ENCODE measurements at places on chromosomes 6 and 20.
A peak's percentile ranks its signal among the peaks of the same experiment; 100 is the strongest.

- ATAC-seq, result no peak
Observed at GRCh38 chr20:6697228-6697972, 70.1 kb upstream of the BMP2 start.

- no peak for ATAC-seq
Observed at GRCh38 chr6:36884610-36885009, 1.1 kb upstream of the C6orf89 start.

DNA sequence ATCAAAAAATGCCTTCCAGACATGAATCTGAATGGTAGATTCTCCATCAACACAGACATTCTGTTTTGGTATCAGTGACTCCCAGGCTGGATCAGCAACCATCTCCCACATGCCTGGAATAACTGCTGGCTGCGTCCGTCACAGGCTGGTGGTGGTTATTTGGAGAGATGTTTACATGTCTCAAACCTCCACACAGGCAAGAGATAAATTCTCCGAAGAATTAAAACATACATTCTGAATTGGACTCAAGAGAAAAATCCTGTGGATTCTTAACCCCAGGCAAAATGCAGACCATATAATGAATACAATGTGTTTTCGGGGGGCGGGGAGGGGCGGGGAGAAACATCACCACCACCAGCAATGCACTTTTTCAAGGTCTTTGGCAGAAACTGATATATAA, 108.2 kb downstream of the THBS2 start:
- ATAC-seq, result no peak

- ATAC-seq, result peak; percentile 4
Observed at GRCh38 chr6:57085471-57085870, 4.5 kb upstream of the ZNF451 start.

- no peak for ATAC-seq
Observed at GRCh38 chr6:8888468-8888867, 453.1 kb upstream of the SLC35B3 start.

DNA sequence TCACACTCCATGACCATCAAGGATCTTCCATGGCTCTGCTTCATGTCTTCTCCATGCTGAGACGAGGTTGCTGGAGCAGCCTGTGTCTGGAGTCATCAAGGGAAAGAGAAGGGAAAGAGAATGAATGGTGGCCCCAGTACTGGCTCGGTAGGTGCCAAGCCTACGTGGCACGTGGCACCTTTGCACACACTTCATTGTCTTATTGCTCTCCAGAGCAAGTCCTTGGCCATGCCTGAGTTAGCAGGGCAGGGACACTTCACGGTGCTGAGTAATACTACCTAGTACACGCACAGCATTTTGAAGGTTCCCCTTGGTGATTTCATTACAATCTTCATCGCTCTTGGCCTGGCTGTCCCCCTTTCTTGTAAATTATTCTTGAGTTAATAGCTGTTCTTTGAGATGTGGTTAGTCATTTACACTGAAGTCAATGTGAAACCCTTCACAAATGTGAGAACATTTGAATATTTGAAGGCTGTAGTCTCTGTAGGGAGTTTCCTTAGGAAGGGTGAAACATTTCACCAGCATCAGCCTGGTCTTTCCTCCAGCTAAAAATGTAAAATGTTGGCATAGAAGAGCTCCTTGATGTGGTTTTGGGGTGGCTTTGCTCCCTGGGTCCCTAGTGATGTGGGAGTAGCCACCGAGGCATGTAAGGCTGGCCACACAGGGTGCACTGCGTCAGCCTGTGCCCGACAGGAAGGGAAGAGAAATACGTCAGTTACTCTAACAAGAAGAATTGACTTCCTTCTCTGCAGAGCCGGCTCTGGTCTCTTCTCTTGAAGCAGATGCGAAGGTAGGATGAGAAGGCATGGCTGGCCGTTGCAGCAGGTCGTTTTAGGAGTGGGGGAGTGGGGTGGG, at the start of gene SYTL3:
TSS of gene SYTL3 (plus strand) at position 766 of the 855 bp plus-strand sequence. CDS start 13,215 bp downstream, outside the sequence.
- ATAC-seq, result peak; percentile 61

GRCh38 chr20:10876558-10876957, 202.8 kb upstream of the JAG1 start:
- no peak for ATAC-seq

- ATAC-seq, result peak; percentile 94
Observed at GRCh38 chr20:48523191-48523995, 304.4 kb downstream of the PREX1 start.

DNA sequence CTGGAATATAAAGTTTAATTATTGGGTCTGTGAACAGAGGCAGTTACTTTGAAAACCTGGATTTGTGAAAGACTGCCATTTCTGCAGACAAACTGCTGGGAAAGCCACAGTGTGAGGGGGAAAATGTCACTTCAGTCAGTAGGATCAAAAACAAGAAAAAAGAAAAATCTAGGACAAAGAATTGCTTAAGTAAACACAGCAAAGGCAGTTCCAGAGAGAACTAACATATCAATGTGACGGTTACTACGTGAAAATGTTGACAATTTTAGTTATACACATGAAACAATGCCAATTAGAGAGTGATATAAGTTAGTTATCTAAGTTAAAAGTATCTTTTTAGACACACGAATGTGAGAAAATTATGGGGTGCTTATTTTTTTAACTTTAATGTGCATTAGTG, 270.4 kb upstream of the RUNX2 start:
- ATAC-seq, result no peak

GRCh38 chr6:145139140-145139850, 596.0 kb downstream of the EPM2A start:
- peak; percentile 96 for ATAC-seq

- ATAC-seq, result peak; percentile 94
Observed at GRCh38 chr20:51456511-51457509, 85.7 kb downstream of the NFATC2 start.

- no peak for ATAC-seq
Observed at GRCh38 chr6:35365594-35366203, 23.3 kb downstream of the PPARD start.

- ATAC-seq, result no peak
Observed at GRCh38 chr20:8346700-8347270, 214.7 kb downstream of the PLCB1 start.

DNA sequence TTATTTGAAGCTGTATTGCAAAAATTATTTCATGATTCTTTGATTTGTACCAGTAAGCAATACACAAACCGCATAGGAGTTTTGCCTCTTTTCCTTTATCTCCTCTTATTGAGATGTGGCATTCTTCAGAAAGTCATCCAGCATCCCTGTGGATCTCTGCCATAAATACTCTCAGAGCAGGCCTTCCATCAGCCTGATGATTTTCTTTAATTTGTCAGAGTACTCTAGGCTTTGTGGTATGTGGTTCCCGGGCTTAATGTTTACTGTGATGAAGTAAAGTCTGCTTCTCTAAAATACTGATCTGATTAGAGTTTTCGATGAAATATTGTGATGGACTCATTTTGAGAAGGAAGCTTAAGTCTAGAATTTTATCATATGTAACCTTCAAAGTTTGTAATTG, 31.1 kb upstream of the SLC35D3 start:
- ATAC-seq, result no peak

- no peak for ATAC-seq
Observed at GRCh38 chr6:111658462-111659154, 52.9 kb upstream of the TRAF3IP2 start.

DNA sequence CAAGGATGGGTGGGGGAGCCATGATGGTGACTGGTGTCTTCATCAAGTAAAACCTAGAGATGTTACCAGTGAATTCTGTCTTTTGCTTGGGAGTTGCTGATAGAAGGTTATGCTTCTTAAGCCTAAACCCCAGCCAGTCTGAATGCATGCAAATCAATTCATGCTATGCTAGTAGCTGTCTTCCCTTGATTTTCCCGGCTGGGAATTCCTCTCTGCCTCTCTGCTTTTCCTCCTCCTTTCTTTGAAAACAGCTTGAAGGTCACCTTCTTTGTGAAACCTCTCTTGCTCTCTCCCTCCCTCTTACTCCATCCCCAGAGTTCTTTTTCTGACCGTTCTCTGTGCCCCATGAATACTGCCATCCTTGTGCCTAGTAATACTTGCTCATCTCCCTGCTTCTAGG, 58.9 kb downstream of the TMEM200A start:
- ATAC-seq, result no peak

GRCh38 chr6:37938909-37939308, 119.4 kb downstream of the ZFAND3 start:
- no peak for ATAC-seq

GRCh38 chr6:141488488-141488887, 644.2 kb upstream of the GJE1 start:
- peak; percentile 44 for ATAC-seq

GRCh38 chr20:49186535-49187329, 1.4 kb downstream of the STAU1 start:
- ATAC-seq, result peak; percentile 15

DNA sequence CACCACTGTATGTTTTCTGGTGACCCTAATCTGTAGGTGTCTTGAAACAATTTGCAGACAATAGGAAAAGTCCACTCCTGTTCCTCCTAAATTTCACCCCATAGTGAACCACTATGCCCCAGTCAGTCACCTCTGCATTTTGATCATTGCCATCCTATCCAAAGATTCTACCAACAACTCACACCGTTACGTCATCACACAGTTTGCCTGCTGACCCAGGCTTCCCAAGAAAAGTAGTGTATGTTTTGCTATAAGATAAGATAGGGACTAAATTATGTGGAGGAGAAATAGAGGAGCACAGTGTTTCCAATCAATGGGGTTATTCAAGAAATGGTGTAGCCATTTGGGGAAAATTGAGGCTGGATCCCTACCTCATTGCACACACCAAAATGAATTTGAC, 58.8 kb downstream of the GNAS start:
- ATAC-seq, result no peak

- no peak for ATAC-seq
Observed at GRCh38 chr20:1855109-1855508, 40.1 kb upstream of the SIRPA start.

DNA sequence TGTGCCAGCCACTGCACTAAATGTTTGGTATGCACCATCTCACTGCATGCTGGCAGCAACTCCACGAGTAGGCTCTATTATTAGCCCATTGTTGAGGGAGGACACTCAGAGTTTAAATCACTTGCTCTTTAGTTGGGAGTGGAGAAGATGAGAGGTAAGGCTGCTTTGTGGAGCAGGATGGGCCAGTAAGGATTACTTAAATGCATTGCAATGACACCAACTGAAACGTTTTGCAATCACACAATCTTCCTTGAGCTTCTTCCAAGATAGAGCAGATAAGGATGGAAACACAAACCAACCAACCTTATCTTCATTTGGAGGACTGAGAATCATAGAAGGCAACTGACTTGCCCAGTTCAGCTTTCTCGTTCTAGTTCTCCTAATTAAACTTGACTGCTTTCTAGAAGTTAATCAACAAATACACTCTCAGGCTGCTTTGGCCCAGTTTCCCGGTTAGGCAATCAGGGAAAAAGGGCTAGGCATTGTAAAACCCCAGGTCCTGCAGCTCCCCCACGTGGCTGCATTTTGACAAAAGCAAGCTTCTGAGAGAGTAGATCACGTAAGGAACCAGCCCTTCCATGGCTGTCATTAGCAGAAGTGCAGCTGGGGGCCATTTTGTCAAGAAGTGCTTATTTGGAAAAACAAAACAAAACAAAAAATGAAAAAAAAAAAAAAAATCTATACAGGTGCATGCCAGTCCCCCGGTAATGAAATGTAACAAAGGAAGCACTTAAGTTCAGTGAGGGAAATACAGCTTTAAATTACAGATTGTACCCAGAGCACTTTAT, 130.6 kb downstream of the BCAS1 start:
- ATAC-seq, result peak; percentile 86

GRCh38 chr6:111759331-111759835, 113.9 kb downstream of the FYN start:
- ATAC-seq, result no peak

DNA sequence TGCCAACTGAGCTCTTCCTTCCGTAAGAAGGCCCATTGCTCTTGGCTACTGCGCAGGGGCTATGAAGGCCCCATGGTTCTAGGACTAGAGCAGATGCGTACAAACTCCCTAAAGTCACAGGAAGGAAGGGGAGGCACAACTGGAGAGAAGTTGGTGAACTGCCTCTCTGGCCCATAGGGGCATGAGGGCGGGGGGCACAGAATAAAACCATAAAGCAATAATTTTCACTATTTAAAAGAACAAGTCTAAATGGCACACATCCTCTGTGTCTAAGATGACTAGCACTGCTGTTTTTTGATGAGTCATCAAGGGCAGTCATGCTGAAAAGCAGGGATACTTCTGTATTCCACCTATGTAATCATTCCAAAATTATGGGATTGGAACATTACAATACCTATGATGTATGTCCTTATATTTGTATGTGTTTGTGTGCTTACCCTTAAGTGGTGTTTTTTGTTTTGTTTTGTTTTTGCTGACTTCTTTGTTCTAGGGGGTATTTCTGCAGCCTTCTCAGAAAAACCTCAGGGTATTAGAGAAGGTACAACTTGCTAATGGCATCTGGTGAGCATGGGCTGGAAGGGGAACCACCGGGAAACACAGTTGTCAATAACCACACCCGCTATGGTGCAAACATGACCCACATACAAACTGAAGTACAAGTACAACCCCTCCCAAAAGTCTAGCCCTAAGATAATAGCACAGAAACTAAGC, 36.9 kb downstream of the B4GALT5 start:
- ATAC-seq, result peak; percentile 79

DNA sequence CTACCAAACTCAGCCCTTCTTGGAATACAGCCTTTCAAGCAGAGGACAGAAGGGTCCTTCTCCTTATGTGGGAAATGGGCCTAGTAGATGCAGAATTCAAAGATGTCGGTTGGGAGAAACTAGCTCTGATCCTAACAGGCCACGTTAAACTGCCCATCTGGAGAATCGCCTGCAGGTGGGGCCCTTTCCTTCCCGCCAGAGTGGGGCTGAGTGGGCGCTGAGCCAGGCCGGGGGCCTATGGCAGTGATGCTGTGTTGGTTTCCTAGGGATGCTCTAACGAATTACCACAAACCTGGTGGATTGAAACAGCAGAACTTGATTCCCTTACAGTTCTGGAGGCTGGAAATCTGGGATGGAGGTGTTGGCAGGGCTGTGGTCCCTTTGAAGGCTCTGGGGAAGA, 9.1 kb downstream of the MAPK13 start:
- no peak for ATAC-seq

DNA sequence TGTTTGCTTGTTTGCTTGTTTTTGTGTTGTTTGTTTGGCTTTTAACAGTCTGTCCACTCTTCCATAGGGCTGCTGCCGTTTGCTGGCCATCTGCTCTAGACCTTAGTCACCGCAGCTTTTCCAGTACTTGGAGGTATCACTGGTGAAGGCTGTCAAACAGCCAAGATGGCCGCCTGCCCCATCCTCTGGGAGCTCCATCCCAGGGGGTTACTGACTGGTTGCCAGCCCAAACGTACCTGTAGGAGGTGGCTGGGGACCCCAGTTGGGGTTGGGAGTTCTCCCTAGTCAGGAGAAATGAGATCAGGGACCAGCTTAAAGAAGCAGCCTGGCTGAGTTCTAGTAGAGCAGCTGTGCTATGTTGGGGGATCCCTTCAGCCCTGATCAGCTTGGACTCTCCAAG, 418.4 kb downstream of the KHDRBS2 start:
- no peak for ATAC-seq

DNA sequence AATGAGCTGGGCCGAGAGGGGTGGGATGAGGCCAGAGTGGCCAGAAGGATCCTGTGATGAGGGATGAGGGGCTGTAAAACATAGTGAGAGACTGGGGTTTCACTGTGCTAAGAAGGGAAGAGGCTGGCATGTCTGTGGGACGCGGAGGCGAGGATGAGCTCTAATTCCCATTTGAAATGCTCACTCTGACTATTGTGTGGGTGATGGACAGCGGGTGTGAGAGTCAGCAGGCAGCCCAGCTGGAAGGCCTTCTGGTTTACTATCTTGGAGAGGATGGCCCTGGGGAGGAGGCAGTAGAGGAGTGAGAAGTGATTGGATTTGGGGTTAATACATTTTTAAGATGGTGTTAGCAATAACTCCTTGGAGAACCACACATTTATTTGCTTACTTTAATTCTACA, 9.5 kb upstream of the MICA start:
- peak; percentile 49 for ATAC-seq

- no peak for ATAC-seq
Observed at GRCh38 chr6:101226677-101227135, 166.8 kb upstream of the GRIK2 start.

- ATAC-seq, result peak; percentile 45
Observed at GRCh38 chr6:148398244-148398643, 55.6 kb downstream of the SASH1 start.
